ENCODE measurements at places on chromosomes 4 and X.

DNA sequence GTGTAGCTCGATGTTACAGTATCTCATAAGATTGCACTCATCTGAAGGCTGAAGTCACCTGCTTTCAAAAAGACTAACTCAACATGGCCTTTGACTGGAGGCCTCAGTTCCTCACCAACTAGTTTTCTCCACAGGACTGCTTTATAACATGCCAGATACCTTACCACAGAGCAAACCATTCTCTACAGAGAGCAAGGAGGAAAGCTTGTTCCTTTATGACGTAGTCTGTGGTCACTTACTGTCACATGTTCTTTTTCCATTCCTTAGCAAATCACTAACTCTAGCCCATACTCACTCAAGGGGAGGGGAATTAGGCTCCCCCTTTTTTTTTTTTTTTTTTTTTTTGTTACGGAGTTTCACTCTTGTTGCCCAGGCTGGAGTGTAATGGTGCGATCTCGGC is 3.2 kb downstream of the THAP9 start:
- DNase-seq: no peak

DNA sequence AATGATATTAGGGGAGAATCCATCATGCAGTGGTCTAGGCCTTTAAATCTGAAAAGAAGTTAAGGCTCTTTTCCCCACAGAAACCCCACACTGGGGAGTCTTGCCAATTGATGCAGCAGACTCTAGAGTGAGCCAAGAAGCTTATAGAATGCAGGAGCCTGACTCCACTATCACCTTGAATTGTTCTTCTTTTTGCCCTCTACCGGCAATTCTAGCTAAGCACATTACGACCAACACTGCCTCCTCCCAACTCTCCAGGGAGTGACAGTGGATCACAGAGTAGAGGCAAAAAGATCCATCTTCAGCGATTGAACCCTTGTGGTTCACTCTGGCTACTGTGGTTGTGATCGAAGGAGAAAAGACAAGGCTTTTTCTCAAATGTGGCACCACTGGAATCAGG is 331.5 kb downstream of the NKX6-1 start:
- DNase-seq: no peak

GRCh38 chr4:123741906-123742305 is 345.3 kb downstream of the SPRY1 start:
- peak; percentile 51 for DNase-seq

GRCh38 chr4:73676136-73676535 is 55.9 kb upstream of the RASSF6 start:
- no peak for DNase-seq

GRCh38 chr4:64125354-64125753 is 283.9 kb downstream of the TECRL start:
- DNase-seq: no peak

DNA sequence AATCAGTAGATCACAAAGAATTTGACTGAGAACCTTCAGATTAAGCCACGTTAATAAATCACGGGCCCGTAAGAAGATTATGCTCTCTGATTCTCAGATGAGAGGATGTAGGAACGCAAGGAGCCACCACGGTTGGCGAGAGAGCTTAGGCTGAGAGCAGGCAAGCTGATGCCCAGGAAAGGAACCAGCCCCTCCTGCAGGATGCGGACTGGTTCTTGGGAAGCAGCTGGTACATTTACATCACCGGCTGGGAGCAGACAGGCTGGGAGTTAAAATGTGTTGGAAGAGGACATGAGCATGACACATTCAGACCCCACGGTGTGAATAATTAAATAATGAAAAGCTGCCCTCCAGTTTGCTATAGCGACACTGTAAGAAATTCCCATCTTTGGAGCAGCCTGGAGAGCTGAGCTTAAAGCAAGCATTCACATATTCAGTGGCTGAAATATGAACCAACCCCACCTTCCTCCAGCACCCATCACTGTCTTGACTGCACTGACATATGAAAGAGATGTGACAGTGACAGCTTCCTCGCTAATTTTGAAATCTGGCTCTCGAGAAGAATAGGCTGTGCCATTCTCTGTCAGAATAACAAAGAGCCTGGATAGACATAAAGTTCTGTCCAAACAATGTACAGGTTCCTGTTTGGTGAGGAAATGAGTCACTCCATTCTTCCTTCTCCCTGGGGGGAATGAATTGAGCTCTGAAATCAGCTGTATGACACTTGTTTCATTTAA is 33.1 kb downstream of the LNX1 start:
- peak; percentile 51 for DNase-seq

DNA sequence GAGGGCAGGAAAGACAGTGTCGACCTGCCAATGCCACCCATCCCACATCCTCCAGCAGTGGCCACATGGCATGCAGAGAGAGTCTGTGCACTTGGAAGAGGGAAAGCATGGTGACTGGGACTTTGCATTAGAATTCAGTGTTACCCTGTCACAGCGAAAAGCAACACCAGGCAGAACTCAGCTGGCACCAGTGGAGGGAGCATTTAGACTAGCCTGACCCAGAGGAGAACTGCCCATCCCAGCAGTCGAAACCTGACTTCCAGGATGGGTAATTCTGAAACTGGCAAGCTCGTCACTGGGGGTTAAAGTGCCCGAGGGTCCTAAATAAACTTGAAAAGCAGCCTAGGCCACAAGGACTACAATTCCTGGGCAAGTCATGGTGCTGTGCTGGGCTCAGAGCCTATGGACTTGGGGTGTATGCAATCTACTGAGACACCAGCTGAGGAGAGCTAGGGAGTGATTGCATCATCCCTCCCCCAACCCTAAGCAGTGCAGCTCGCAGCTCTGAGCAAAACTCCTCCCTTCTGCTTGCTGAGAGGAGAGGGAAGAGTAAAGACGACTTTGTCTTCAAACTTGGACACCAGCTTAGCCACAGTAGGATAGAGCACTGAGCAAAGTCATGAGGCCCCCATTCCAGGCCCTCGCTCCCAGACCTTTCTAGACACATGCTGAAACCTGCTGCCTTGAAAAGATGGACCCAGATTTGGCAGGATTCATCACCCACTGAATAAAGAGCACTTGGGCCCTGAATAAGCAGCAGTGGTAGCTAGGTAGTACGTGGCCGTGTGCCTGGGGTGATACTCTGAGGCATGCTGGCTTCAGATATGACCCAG is 68.8 kb downstream of the DDX60L start:
- DNase-seq: peak; percentile 65

DNA sequence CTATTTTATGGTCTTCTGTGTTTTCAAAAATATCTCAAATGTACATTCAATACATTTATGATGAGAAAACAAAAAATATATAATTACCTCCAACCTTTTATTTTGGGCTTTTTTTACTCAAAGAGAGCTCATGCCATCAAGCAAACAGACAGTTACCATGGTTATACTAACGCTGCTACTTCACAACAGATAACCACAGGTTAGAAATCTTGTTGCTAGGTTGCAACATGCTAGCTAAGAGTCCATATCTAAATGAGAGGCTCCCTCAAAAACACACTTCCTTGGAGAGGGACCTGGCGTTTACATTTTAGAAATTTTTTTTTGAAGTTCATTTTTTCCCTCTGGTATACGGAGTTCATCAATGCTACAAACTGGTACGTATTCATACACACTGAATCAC is 44.3 kb downstream of the TBC1D9 start:
- DNase-seq: no peak

DNA sequence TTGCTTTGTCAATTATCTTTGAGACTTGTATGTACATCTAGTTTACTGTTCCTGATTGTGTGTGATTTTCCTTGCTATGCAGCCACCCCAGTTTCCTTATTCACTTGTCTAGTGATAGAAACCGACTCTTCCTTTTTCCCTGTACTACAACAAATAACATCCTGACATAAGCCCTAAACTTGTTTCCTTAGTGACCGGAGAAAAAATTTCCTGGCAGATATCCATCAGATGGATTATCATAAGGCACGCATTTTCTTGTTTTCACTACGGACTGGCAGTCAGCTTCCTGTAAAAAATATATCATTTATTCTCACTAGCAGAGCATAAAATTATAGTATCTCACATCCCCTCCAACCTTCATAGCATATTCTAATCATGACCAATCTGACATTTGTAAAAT is 410.7 kb downstream of the CENPC start:
- DNase-seq: peak; percentile 3

DNA sequence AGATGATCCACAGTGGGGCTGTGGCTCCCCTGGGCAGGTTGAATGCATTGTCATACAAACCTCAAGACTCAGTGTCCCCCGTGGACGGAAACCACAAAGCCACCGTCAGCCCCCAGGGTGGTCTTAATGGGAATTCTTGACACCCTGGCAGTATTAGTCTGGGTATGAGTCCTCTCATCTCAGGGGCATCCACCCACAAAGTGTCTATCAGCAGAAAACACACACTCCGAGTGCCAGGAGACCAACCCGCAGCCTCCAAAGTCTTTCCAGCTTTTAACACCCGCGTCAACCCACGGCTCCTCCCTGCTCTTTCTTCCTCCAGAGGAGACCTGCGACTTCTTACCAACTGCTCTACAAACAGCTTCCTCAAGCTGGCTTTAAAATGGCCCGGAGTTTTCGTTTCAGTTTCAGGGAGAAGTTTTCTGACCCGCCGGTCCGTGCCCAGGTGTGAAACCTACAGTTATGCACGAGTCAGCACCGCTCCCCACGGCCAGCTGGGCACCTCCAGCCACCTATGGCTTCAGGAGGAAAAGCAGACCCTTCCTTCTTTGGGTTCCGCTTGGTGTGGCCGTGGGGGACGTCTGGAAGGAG is 14.4 kb upstream of the ASMTL start:
- DNase-seq: no peak

GRCh38 chrX:154986826-154987575 is 35.5 kb downstream of the F8 start:
- no peak for DNase-seq

GRCh38 chr4:80446248-80446647 is 110.7 kb downstream of the CFAP299 start:
- DNase-seq: no peak

GRCh38 chr4:183426507-183426906 is 17.9 kb upstream of the CDKN2AIP start:
- no peak for DNase-seq

GRCh38 chr4:140085062-140085622 is 68.8 kb downstream of the MAML3 start:
- peak; percentile 61 for DNase-seq

DNA sequence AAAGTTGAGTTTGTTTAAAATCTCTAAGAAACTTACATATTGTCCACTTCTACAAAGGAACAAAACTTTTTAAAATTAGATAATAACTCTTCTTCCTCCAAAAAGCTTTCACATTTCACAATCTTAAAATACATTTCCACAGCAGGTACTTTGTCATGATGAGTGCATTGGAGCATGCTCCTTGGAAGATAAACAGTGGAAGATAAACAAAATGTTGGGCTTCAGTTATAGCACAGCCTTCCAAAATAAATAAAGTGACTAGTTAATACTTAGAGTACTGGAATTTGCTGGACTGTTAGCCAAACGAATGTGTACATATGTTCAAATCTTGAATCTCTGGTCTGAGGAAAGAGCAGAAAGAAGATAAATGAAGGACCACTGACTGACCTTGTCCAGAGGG is 54.9 kb upstream of the PDE5A start:
- DNase-seq: peak; percentile 83

- no peak for DNase-seq
Measured at GRCh38 chrX:11666164-11666563, 444 bp upstream of the ARHGAP6 start.

- DNase-seq: no peak
Measured at GRCh38 chrX:110145311-110145710, 142.4 kb downstream of the TMEM164 start.

GRCh38 chr4:152501846-152502536 is 33.9 kb downstream of the FBXW7 start:
- DNase-seq: peak; percentile 41

DNA sequence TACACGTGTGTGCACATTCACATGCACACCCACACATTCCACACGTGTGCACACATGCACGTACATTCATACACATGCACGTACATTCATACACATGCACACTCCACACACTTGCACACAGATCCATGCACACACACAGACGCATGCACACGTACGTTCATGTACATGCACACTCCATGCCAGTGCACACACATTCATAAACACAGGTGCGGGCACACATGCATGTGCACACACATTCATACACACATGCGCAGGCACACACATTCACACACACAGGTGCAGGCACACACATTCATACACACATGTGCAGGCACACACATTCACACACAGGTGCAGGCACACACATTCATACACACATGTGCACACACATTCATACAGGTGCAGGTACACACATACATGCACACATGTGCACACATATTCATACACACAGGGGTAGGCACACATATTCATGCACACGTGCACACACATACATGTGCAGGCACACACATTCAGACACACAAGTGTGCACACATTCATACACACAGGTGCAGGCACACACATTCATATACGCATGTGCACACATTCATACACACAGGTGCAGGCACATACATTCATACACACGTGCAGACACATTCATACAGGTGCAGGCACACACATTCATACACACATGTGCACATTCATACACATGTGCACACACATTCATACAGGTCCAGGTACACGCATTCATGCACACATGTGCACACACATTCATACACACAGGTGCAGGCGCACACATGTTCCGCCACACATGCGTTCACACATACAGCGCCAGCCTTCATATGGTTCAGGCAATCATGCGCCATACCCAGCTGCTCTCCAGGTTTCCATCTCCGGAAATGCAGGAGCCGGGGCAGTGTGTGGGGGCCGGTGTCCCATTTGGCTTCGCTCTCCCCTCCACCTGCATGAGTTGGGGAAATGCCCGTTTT is 124.8 kb downstream of the HMX1 start:
- no peak for DNase-seq

- peak; percentile 91 for DNase-seq
Measured at GRCh38 chr4:121791481-121791880, 9.6 kb upstream of the EXOSC9 start.

DNA sequence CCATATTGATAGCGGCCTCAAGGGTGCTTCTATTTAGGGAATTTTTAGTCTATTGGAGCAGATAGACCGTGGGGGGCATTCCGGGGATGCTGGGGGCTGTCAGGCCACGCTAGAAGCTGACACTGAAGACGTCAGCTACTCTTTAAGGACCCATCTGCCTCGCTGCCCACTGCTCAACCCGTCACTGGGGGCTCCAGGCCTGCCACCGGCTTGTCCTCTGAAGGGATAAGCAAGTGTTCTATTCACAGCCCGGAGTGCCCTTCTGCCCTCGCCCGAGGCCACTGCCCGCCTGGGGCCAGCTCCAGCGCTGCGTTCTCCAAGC is 679 bp upstream of the MSL3 start:
- no peak for DNase-seq

- no peak for DNase-seq
Measured at GRCh38 chrX:80537096-80537495, 116.8 kb downstream of the TENT5D start.

DNA sequence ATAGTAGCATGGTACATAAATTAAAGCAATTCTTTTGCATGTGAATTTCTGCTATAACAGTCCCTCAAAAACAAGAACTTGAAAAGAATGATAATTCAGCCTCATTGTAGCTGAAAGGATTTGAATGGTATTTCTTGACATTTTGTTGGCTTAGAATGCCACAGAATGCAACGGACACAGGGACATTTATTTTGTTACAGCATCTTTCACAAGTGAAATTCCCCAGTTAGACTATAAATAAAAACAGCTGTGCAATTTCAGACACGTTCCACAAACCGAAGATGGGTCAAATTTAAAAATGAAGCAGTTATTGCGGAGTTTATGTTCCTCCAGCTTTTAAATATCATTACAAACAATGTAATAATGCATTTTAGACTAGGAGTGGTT is 82.8 kb upstream of the AMELX start:
- no peak for DNase-seq
